ENCODE measurements at places on chromosomes 5 and 9.

DNA sequence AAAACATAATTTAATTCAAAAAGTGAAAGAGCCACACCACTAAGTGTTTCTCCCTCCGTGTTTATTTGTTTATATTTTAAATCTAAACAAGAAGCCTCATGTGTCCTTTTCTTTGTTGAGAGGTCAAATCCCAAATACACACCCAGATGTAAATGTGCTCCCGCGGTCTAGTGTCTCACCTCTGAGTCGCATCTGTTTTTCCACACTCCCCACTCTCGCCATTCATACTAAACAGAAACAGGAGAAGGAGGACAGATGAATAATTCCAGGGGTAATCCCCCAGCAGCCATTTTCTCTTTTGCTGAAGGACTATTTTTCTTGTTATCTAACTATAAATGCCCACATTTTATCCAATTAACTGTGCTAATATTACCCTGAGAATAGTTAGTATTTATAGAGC is 361.6 kb upstream of the RIOK2 start:
- DNase-seq = no peak

- DNase-seq = no peak
Measured at GRCh38 chr5:142881076-142881783, 111.1 kb downstream of the ARHGAP26 start.

DNA sequence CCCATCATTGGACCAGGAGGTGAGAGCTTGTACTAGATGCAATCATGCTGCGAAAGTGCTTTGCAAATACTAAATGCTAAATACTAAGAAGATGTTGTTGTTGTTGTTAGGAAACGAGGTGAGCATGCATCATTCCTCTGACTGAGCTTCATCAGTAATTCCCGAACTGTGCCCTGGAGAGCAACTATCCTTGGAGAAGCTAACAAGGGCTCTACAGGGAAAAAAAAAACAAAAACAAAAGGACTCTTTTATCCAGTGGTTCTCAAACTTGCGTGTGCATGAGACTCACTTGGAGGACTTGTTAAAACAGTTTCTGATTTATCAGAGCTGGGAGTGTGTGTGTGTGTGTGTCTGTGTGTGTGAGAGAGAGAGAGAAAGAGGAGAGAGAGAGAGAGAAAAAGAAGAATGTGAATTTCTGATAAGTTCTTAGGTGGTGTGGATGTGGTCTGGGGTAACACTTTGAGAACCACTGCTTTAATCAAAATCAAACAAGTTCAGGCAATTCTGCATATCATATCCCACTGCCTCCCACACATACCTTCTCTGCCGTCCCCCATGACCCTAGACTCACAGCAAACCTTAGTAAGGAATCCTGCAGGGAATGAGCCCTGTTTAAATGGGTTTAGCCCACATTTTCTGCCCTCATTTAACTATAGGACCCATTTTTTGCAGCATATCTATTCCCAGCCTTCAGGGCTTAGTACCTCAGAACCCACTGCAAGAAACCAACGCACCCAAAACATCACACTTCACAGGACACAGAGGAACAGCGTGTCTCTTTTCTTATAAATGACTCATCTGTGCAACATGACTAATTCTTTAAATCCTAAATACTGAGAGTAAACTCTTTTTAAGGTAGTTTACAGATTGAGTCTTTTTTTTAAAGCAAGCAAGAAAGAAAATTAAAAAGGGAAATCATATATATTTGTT is 48.9 kb downstream of the PDE6A start:
- no peak for DNase-seq

DNA sequence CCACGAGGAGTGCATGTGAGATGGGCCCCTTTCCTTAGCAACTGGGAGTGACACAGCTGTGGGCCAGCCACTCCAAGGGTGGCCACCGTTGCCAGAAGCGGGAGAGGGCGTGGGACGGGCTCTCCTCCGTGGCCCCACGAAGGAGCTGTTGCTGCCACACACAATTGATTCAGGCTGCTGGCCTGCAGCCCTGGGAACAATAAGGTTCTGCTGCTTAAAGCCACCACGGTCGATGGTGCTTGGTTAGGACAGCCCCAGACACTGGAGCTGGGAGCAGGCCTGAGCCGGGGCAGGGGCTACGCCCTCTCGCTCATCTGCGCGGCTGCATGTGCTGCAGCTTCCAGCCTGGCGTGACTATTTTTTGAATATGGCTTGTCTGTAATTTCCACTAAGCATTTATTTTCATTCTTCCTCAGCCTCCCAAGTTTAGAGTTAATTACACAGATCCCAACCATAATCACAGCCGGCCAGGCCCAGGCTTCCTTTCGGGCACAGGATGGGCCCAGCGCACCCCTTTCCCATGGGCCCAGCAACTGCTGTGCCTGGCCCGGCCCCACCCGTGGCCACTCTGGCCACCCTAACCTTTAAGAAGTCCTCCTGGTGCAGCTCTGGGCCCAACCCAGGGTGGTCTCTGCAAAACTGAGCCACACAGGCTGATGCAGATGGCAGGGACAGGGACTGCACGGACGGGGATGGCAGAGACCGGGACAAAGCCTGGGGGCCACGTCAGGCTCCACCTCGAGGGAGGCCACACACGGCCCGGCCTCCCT is 49.7 kb downstream of the VAV2 start:
- DNase-seq = no peak

GRCh38 chr5:78472469-78473106 is 112.2 kb downstream of the SCAMP1 start:
- no peak for DNase-seq

DNA sequence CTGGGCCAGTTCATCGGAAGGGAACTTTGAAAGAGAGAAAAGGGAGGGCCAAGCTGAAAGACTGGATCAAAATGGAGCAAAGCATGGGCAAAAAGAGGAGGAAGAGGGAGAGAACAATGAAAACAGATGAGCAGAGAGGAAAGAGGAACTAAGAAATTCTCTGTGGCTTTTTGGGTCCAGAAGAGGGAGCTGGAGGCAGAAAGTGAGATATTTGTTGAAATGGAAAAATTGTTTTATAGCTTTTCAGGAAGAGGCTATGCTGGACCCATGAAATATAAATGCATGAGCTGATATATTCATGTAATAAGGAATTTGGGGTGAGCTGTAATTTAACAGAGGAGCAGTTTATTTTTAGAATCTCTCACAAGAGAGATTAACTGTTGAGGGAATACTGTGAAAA is 457.3 kb downstream of the DMAC1 start:
- DNase-seq = no peak

GRCh38 chr5:113132564-113132963 is 156.0 kb downstream of the DCP2 start:
- no peak for DNase-seq

GRCh38 chr5:52443187-52443586 is 344.5 kb upstream of the ITGA1 start:
- DNase-seq = no peak

DNA sequence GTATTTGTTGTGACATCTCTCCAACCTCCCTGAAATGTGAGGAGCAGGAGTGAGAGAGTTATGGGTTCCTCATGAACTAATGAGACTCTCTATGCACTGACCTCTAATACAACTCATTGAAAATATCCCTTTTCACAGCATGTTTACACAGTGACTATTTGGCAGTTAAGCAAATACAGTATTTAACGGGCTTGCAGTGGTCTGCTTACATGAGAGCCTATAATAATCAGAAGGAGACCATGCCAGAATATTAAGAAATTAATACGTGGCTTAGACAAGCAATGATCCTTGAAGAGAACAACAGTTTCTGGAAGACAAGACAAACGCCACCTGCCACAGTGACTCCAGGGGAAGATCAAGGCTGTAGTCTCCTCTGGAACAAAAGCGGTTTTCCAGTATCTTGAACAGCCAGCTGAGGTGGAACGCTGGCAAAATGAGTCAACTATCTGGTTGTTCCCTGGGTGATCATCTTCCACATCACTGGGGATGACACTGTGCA is 424.5 kb downstream of the DMAC1 start:
- no peak for DNase-seq

DNA sequence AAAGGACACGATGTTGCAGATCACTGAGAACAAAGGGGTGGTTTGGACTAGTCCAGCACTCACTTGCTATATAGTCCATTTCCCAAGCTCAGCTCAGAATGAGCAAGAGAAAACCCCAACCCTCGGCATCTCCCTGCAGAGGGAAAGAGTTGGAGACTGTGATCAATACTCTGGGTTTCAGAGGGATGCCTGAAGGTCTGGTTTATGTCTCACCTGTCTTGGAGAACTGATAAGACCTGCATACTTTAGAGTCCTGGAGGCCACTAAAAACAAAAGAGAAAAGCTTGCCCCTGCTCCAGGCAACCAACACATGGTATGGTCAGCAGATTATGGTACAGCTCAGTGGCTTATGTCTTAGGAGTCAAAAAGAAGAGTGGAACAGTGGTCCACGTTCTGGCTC is 1006.9 kb downstream of the CDH9 start:
- DNase-seq = no peak

- no peak for DNase-seq
Measured at GRCh38 chr9:98329904-98330303, 74.5 kb upstream of the TBC1D2 start.

- DNase-seq = no peak
Measured at GRCh38 chr9:371349-371748, 156.7 kb downstream of the DOCK8 start.
